ENCODE measurements at places on chromosomes 11 and 22. TPM values are rescaled to one million over a fixed set of nuclear protein-coding genes. Genes with fewer than 3 reads are reported as not detected.

Gene SAA2
- total RNA-seq = 0.87 TPM

Gene DUSP8
- total RNA-seq = 8.9 TPM

Gene C11orf91
- 2.0 TPM for total RNA-seq

Gene HOATZ
- not detected for total RNA-seq

Gene CHID1
- total RNA-seq = 87.7 TPM

Gene FGF19
- total RNA-seq = not detected

Gene TRIM51
- not detected for total RNA-seq

Gene HBB
- not detected for total RNA-seq

Gene C22orf15
- total RNA-seq = 0.41 TPM

Gene OR52H1
- not detected for total RNA-seq

Gene PRG3
- total RNA-seq = not detected

Gene ZP1
- total RNA-seq = not detected

Gene TPH1
- total RNA-seq = 0.12 TPM

Gene C11orf86
- not detected for total RNA-seq

Gene SPI1
- total RNA-seq = not detected

Gene YPEL1
- total RNA-seq = 8.7 TPM

Gene KCNQ1
- 1.1 TPM for total RNA-seq

Gene LRFN4
- 37.9 TPM for total RNA-seq

Gene IL18BP
- total RNA-seq = 3.7 TPM

Gene TENM4
- total RNA-seq = 7.3 TPM

Gene OR8A1
- total RNA-seq = not detected

Gene SLC25A22
- total RNA-seq = 16.1 TPM

Gene FBLN1
- total RNA-seq = 6.6 TPM

Gene APOL5
- not detected for total RNA-seq

Gene SCUBE2
- total RNA-seq = 0.76 TPM

Gene KLHL35
- total RNA-seq = 4.7 TPM

Gene GTSE1
- total RNA-seq = 7.5 TPM

Gene SLC25A45
- total RNA-seq = 3.5 TPM

Gene SLC22A12
- not detected for total RNA-seq

Gene RHOD
- total RNA-seq = 22.1 TPM
